CD4-positive, alpha-beta T cell treated with Interleukin-15 for 4 hours (primary cell): ENCODE measurements at places on chromosomes 3 and 15.

GRCh38 chr3:197380786-197381185 is 82.4 kb upstream of the DLG1 start:
- no peak for DNase-seq

- DNase-seq = no peak
Measured at GRCh38 chr15:89113296-89114024, 25.2 kb downstream of the ABHD2 start.

DNA sequence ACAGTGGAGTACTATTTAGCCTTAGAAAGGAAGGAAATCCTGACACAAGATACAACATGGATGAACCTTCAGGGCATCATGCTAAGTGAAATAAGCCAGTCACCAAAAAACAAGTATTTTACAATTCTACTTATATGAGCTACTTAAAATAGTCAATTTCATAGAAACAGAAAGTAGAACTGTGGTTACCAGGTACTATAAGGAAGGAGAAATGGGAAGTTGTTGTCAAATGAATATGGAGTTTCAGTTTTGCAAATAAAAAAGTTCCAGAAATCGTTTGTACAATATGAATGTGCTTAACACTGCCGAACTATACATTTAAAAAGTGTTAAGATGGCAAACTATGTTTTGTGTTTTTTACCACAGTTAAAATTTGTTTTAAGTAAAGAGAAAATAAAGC is 26.8 kb downstream of the TRANK1 start:
- DNase-seq = no peak

DNA sequence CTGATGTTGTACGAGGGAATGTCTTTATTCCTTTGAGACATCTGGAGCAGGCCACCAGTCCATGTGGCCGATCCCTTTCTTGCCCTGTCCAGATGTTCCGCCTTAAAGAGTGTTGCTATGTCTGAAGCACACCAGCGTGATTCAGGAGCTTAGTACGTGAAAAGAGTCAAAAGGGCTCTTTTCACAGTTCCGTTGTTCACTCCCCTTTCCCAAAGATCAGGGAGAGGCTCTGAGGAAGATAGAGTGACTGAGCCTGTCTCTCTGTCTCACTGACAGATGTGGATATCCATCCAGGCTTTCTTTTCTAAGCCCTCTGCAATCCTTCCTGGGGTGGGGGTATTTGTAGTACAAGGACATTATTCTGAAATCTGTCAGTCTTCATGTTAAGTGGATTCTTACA is 262.5 kb upstream of the LRTM1 start:
- no peak for DNase-seq

- DNase-seq = no peak
Measured at GRCh38 chr3:171677706-171678105, 132.6 kb downstream of the PLD1 start.

- DNase-seq = no peak
Measured at GRCh38 chr3:133967992-133968892, 61.5 kb downstream of the SLCO2A1 start.

GRCh38 chr15:69615736-69616135 is 163.1 kb downstream of the RPLP1 start:
- DNase-seq = no peak

DNA sequence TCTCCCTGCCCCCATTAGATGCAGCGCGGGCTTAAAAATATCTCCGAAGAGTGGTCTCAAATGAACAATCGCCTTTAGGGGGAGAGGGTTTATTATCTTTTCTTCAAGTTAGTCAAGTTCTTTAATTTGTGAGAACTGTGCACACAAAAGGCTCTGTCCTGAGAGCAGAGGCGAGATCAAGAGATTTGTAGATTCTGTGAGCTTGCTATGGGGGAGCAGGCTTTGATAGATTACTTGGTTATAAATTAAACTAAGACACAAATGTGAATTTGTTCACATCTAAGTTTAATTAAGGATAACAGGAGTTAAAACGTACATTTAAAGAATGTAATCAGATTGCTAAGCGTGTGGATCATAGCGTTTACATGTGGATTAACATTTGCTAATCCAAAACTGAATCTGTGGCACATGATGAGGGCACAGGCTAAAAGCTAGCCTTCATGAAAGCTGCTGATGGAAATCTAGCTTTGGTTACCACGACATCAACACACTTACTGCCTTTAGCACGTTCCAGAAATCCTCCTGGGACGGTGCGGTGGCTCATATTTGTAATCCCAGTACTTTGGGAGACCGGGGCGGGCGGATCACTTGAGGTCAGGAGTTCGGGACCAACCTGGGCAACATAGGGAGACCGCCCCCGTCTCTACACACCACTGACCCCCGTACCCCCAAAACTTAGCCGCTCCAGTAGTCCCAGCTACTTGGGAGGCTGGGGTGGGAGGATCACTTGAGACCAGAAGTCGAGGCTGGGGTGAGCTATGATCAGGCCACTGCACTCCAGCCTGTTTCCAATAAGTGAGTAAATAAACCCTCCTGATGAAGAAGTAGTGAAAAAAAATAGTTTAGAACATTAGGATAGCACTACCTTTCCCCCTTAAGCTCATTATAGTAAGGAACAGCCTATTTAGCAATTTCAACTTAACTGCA is 1.0 kb upstream of the PRTG start:
- DNase-seq = no peak

DNA sequence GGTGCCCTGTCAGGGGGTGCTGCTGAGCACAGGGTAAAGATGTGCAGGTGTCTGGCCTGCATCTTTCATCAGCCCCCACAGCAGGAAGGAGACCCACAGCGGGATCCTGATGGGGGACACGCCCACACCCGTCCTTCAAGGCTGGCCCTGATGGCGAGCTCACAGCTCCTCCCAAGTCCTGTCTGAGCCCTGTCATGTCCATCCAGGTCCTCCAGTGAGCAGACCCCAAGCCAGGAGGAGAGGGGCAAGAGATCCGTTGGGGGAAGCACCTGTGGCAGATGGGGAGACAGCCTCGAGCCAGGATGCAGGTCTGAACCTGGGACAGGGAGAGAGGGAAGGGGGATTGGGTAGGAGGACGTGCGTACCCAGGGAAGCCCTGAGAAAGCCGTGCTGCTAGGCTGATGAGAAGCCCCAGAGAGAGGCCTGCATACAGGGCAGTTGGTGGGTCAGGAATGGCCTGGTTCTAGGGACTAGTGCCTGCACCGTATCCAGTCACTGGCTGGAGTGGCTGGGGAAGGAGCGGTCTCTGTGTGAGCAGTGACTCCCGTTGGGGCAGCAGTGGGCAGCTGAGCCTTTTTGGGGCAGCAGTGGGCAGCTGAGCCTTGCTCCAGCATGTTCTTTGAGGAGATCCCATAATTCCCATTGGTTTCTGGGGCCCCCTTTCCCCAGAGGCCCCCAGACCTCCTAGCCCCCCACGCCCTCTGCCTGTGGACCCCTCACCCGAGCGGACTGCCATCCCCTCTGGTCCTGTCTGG is 133.3 kb upstream of the MEF2A start:
- no peak for DNase-seq
